ENCODE measurements at places on chromosomes 2 and 18.

- DNase-seq: no peak
These were observed 68.7 kb upstream of the XDH start for GRCh38 chr2:31483246-31483645.

- no peak for DNase-seq
These were observed 133.0 kb downstream of the SLC8A1 start for GRCh38 chr2:40318921-40319320.

GRCh38 chr18:53261241-53261640, 921.2 kb downstream of the DCC start:
- DNase-seq: no peak

GRCh38 chr2:105328281-105329196, 996 bp downstream of the TGFBRAP1 start:
- DNase-seq: peak; percentile 69

GRCh38 chr2:218428846-218429558, 10.1 kb downstream of the VIL1 start:
- DNase-seq: no peak

GRCh38 chr2:69612200-69612599, 31.3 kb downstream of the AAK1 start:
- DNase-seq: no peak

DNA sequence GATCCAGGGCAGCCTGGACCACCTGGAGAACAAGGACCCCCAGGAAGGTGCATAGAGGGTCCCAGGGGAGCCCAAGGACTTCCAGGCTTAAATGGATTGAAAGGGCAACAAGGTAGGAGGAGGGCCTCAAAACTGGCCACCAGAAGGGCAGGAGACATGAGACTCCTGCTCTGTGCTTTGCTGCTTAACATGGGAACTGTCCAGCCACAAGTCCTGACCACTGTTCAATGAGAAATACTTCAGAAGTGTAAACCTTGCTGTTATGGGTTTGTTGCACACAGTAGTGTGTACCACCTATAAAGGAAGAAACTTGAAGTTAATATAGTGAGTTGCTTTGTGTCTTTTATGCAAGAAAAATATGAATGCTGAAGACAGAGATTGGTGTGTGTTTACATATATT, 44.2 kb upstream of the MFF start:
- no peak for DNase-seq

DNA sequence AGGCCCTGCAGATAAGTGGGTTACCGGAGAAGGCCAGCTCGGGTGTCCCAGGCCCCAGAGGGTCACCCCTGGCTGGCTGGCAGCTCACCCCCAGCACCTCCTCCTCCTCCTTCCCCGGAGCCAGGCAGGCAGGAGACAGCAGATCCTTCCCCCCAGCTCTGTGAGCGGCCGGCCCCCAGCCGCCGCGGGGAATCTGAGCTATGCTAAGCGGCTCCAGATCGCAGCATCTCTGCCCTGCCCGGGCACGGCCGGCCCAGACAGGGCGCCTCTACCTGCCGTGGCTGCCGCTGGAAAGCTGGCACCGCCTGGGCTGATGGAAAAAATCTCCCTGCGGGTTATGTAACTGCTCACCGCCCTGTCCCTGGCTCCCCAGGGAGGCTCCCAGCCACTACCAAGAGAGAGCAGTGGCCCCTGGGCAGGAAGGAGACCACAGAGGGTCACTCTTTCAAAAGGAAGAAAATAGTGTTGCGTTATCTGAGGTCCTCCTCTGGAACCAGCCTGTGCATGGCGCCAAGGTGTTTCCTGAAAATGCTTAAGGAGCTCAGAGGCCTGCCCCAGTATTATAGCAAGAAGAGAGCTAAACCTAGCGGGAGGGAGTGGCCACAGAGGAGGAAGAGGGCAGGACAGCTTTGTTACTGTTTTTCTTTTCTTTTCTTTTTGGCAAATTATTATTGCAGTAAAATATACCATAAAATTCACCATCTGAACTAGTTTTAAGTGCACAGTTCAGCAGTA, 179.0 kb downstream of the SMAD7 start:
- no peak for DNase-seq

Measured in NCI-H146 (cell line).